ENCODE measurements at places on chromosomes 6 and 20.

- DNase-seq, result no peak
Measured at GRCh38 chr6:112026933-112027332, 27.0 kb upstream of the CCN6 start.

DNA sequence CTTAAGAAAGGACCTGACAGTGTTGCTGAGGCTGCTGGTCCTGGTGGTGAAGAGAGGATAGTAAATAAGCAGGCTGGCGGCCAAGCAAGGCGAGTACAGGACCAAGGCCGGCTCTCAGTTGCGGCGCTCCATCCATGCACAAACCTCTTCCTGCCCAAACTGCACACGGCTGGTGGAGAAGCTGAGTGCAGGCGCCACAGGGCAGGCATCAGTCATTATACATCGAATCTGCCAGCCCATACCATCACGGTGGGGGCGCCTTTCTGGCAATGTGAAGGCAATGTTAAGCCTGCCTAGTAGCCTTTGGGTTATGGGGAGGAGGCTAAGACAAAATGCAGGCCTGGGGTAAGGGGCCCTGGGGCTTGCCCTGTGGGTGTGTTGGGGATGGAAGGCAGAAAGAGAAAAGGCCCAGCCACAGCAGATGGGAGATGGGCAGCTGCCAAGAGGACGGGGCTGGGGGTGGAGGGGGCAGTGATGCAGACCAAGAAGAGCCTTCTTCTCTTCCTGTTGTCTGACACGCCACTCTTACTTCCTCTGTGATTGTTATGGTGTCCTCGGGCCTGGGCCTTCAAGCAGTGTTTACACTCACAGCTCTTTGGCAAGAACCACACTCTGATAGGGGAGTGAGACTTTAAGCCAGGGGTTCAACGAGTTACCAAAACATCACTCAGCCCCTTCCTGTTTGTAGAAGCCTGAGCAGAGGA is 20.3 kb upstream of the KCNK16 start:
- no peak for DNase-seq

GRCh38 chr6:148455225-148455624 is 112.6 kb downstream of the SASH1 start:
- DNase-seq, result no peak

GRCh38 chr6:130377371-130377770 is 11.6 kb downstream of the TMEM200A start:
- DNase-seq, result no peak

- no peak for DNase-seq
Measured at GRCh38 chr6:15872241-15873103, 209.6 kb upstream of the DTNBP1 start.

- DNase-seq, result no peak
Measured at GRCh38 chr6:53837865-53838769, 43.3 kb downstream of the LRRC1 start.
